ENCODE measurements at places on chromosomes 12 and 14.

- DNase-seq = no peak
These were observed 1145.1 kb downstream of the FLRT2 start for GRCh38 chr14:86675059-86675458.

DNA sequence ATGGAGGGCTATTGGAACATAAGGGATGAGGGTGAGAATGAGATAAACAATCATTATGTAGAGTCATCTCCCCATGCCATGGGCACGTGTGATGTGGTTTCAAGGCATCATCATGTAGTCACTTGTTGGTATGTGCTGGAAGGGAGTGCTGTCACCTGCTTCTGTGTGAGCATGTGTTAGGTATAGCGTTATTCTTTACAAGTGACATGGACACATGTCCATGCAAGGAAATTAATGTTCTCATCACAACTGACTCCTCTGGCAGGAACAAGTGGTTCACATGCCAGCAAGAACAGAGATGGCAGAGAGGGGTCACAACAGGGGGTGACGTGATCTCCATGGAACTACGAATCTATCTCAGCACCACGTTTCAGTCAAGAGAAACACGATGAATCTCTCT lies 815.8 kb downstream of the BCL11B start:
- no peak for DNase-seq

GRCh38 chr12:79707830-79708229 lies 17.1 kb upstream of the PAWR start:
- DNase-seq = no peak

- DNase-seq = no peak
These were observed 16.4 kb downstream of the TSPAN11 start for GRCh38 chr12:30942936-30943335.

DNA sequence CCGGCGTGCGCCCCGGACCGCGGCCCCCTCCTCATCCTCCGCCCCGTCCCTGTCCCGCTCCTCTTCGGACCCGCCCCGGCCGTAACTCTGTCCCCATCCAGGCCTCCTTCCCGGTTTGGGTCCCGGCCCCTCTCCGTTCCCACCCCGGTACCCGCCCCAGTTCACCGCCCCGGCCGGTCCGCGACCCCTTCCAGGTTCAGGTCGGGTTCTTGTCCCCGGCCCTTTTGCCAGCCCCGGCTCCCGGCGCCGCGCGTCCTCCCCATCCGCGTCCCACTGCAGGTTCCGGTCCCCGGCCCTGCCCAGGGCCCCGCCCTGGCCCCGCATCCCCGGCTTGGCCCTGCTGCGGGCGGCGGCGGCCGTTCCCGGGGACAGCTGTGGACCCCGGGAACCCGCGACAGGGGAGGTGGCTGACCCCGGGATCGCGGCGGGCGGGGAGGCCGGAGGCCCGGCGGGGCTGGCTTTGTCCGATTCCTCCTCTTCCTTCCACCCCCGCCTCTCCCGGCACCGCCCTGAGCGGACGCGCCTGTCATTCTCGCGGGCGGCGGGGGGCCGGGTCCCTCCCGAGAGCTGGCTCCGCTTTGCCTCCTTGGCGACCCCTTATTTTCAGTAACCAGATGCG lies 601 bp downstream of the KLC1 start:
- DNase-seq = no peak

DNA sequence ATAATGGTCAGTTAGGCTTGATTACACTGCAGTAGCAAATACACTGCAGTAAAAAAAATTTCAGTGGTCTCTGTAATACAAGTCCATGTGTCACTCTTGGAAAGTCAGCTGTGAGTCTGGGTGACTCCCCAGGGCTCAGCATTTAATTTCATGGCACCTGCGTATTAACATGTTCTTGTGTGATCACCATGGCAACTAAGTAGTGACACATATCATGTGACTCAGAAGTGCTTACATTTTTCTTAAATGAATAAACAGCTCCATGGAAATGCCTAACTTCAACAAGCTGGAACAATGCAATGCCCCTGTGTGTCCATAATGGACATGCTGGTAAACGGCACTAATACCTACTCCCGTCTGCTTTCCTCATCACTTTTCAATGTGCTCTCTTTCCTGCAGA lies 88.5 kb upstream of the ANO4 start:
- no peak for DNase-seq

DNA sequence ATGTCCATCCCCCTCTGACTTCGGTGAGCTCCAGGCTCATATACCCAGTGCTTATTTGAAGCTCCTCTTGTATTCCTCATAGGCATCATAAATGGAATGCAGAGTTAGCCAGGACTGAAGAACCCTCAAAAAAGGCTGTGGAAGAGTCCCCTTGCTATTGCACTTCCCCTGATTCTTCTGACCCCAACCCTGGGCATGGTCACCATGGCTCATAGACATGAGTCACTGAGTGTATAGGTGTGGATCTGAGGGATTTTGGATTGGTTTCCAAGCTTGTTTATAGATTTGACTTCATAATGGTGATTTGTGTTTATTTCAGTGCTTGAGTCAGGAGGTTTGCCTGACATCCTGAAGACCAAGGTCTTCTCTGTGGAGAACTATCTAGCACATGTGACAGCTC lies 98.4 kb upstream of the SLC38A2 start:
- no peak for DNase-seq

DNA sequence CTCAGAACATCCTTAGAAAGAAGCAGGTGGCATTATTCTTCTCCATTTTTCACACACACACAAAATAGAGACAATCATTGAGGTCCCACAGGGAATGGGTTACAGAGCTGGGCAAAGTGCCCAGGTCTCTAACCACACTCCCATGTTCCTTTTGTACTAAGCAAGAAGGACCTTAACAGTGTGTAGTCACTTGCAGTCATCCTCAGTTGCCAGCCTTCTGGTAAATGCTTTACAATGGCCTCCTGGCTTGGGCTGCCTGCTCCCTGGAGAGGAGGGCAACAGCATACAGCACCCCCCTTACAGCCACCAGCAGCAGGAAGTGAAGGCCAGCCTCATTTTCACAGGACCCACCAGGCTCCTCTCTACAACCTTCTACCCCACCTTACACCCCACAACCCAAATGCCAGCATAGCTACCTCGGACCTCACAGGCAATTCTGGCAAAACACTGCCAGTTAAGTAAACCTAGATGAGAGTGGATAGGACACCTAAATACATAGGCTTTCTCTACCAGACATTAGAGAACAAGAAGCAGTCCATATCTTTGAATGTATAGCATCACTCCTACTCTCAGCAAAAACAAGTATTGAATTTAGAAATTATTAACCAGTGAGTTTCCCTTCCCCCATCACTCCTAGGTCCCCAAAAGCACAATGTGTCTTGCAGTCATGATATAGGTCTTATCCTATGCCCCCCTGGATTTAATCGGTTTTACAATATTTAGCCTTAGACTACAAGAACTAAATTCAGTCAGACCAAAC lies 88.1 kb downstream of the PPP2R5E start:
- DNase-seq = no peak

DNA sequence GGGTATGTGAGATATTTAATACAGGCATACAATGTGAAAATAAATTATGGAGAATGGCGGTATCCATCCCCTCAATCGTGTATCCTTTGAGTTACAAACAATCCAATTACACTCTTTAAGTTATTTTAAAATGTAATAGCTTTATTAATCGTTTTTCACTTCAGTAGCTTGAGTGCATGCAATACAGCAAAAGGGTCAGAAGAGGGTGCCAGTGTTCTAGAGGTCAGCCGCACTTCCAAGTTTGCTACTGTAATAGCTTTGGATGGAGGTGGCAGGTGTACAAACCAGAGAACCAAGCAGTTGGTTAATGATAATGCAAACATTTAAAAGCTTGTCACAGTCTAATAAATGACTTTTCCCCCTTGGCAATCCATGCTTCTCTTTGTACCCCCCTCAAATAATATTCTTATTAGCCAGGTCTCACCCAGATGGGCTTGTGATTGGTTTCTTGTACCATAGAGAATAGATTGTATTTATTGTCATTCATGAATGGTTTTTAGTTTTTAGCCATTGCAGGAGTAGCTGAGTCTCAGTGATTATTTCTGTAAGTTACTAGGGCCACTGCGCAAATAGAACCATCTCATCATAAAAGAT lies 127.0 kb downstream of the ERC1 start:
- DNase-seq = no peak

DNA sequence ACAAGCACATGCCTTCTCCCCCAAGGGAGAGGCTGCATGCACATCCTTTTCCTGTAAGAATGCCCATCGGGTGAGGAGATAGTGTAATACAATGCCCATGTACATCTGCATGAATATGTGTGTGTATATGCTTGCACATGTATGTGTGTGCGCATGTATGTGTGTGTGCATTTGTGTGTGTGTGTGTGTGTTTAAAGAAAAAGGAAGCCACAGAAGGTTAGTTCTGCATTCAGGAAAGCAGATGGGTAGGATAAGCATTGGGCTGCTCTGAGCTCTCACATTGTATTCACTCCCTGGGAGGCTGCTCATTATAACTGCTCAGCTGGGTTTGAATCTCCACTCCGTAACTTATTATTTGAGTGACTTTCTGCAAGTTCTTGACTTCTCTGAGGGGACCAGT lies 74.3 kb downstream of the GALNT8 start:
- no peak for DNase-seq

DNA sequence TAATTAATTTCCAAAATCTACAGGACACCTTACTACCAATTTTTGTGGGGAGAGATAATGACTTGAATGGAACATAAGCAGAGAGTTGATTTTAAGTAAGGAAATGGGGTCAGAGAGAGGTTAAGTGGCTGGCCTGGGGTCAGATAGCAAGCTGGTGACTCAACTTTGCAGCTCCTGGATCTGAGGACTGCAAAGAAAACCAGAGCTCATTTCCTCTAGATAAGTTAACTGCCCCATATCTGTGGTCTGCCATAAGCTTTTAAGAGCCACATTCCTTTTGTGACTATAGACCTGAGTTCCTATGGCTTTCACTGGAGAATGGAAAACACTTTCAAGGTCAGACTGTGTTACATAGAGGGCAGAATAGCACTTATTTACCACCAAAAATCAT lies 201.2 kb upstream of the PRICKLE1 start:
- no peak for DNase-seq

GRCh38 chr12:121801595-121802484 lies 2.0 kb upstream of the SETD1B start:
- no peak for DNase-seq

DNA sequence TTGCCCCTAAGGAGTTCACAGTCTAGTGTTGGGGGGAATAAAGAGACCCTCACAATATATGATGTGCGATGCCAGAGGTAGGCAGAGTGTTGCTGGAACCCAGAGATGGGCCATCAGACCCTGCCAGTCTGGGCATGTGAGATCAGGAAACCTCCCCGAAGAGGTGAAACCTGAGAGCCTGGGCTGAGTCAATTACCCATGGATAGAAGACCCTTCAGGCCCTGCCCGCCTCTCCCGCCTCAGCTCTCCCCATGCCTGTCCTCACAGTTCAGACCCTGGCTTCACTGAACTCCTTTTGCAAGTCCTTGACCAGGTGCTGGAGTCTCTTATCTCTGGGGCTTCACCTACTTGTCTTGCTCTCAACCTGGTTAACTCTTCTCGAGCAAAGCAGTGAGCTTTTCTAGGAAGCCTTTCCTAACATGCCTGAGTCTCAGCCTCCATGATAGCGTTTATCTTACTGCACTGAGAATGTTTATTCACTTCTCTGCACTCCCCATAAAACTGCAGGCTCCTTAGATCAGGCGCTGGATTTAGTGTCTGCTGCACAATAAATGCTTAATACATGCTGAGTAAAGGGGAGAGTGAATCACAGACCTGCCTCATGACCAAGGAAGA lies 19.6 kb downstream of the ALDH1L2 start:
- DNase-seq = no peak

DNA sequence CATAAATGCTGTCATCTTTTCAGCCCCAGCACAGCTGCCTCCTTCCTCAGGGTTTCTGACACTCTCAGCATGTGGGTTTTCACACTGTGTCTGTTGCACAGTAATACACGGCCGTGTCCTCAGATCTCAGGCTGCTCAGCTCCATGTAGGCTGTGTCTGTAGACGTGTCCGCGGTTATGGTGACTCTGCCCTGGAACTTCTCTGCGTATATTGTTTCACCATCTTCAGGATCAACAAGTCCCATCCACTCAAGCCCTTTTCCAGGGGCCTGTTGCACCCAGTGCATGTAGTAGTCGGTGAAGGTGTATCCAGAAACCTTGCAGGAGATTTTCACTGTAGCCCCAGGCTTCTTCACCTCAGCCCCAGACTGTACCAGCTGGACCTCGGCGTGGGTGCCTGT lies 1210.6 kb downstream of the TMEM121 start:
- no peak for DNase-seq

DNA sequence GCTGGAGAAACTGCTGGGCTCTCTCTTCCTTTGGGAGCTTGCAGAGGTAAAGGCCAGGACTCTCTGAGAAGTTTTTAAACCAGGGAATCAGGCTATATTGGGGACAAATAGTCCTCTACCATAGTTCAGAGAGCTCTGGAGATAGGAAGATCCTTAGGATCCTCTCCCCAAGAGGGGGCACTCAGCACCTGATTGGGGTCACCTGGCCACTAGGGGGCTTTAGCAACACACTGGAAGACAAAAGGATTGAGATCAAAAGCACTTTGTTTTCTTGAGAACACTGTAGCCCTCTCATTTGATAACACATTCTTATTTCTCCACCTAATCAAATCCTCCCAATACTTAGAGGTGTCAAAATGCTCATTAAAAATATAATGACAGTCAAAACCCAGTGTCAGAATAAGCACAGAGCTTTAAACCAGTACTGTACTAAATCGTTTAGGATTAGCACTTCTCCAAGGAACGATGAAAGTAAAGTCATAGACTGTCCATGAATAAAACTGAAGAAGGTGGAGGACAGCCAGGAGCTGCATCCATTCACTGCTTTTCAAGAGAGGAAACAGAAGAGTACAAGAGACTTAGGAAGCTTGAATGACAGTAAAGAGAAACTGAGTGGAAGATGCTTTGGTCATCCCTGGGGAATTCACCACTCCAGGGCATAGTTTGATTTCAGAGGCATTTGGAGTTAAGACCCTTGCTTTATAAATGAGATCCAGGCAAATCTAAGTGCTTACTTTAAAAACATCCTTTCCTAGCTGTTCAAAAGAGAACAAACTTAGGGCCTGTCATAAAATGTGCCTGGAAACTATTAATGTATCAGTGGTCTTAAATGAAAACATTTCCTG lies 26.5 kb downstream of the BMP4 start:
- no peak for DNase-seq

GRCh38 chr12:8687846-8688601 lies 9.8 kb upstream of the RIMKLB start:
- DNase-seq = no peak

DNA sequence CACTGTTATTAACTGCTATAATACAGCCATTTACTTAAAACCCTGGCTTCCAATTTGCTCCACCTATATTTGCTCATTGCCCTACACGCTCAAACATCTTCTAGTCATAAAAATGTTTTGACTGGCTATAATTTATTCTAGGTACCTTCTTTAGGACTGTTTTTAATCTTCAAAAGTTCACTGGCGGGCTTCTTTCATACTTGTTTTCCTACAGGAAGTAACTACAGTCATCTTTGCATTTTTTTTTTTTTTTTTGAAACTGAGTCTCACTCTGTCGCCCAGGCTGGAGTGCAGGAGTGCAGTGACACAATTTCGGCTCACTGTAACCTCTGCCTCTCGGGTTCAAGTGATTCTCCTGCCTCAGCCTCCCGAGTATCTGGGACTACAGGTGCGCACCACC lies 32.5 kb downstream of the MPHOSPH9 start:
- DNase-seq = no peak

Data from cortex of kidney (tissue), 1 donor.